ENCODE measurements at places on chromosomes 2 and 18. TPM values are rescaled to one million over a fixed set of nuclear protein-coding genes. Genes with fewer than 3 reads are reported as not detected.

- H3K36me3 ChIP-seq: no peaks in the 10 kb centered on the region
- H3K27me3 ChIP-seq: no peaks in the 10 kb centered on the region
- no peak overlapping the region for H3K4me3 ChIP-seq
- H3K4me1 ChIP-seq: peaks cover 38% of the 10 kb centered on the region
- DNase-seq: no peak
Observed at GRCh38 chr18:13613591-13614501, 112.5 kb downstream of the FAM210A start.

GRCh38 chr2:173002751-173003541 is 72.7 kb upstream of the MAP3K20 start:
- no peaks in the 10 kb centered on the region for H3K4me1 ChIP-seq
- DNase-seq: no peak
- no peak overlapping the region for H3K27ac ChIP-seq
- no peaks in the 10 kb centered on the region for H3K27me3 ChIP-seq

DNA sequence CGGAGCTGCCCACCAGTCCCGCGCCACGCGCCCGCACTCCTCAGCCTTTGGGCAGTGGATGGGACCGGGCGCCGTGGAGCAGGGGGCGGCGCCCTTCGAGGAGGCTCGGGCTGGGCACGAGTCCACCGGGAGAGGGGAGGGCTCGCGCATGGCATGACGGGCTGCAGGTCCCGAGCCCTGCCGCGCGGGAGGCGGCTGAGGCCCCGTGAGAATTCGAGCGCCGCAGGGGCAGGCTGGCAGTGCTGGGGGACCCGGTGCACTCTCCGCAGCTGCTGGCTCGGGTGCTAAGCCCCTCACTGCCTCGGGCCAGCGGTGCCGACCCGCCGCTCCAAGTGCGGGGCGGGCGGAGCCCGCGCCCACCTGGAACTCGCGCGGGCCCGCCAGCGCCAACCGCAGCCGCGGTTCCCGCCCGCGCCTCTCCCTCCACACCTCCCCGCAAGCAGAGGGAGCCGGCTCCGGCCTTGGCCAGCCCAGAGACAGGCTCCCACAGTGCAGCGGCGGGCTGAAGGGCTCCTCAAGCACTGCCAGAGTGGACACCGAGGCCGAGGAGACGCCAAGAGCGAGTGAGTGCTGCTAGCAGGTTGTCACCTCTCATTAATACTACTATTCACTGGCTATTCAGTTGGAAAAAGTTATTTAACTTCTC is 3.6 kb upstream of the TTC21B start:
- no peaks in the 10 kb centered on the region for H3K36me3 ChIP-seq
- H3K4me1 ChIP-seq: peaks cover 18% of the 10 kb centered on the region
- DNase-seq: no peak
- H3K4me3 ChIP-seq: no peak overlapping the region
- no peak overlapping the region for H3K27ac ChIP-seq

Gene ST6GAL2
- total RNA-seq: 0.92 TPM

Gene HOXD13
- not detected for total RNA-seq

DNA sequence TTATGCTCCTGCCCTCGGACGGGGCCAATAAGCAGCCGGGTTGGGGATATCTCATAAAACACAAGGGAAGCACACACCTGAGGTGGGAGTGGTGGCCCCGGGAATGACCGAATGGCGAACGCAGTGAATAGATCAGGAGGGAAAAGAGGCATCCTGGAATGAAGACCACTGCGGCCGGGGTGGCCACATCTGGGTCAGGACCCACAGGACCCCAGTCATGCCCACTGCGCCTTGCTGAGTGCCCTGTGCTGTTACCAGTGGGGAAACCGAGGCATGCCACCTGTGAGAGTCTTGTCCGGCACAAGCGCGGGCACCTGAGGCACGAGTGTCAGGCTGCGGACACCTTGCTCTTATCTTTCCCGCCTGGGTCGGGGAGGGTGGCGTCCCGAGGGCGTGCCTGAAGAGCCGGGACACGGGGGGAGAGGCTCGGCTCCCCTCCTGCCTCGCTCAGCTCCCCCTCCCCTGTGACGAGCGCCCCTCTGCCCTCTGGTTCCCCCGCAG is 1.6 kb downstream of the PDCD1 start:
- no peaks in the 10 kb centered on the region for H3K36me3 ChIP-seq
- no peak overlapping the region for H3K27ac ChIP-seq
- H3K4me3 ChIP-seq: peak overlapping the region; percentile 39

Gene FAM237A
- total RNA-seq: not detected

DNA sequence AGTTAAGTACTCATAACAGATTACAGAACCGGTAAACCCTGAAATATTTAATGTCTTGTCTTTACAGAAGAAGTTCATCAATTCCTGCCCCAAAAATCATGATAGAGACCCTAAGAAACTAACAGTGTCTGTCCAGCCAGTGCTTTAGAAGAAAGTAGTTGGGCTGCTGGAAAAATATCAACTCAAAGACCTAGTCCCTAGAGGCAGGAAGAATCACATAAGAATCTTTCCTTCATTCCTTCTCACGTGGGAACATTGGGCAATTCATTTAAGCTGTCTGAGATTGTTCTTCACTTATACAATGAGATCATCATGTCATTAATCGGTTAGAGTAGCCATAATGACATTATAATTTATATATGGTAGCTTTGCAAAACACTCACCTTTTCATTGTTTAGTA is 156.4 kb downstream of the CCBE1 start:
- H3K27me3 ChIP-seq: no peaks in the 10 kb centered on the region
- no peak for DNase-seq
- H3K36me3 ChIP-seq: no peaks in the 10 kb centered on the region
- no peaks in the 10 kb centered on the region for H3K4me1 ChIP-seq
- no peak overlapping the region for H3K27ac ChIP-seq

- no peak for DNase-seq
- H3K27ac ChIP-seq: no peak overlapping the region
- no peaks in the 10 kb centered on the region for H3K4me1 ChIP-seq
- H3K36me3 ChIP-seq: no peaks in the 10 kb centered on the region
- H3K27me3 ChIP-seq: no peaks in the 10 kb centered on the region
- H3K4me3 ChIP-seq: no peak overlapping the region
Observed at GRCh38 chr2:64922482-64923384, 66.5 kb upstream of the SLC1A4 start.
